ENCODE measurements at places on chromosomes 2 and 18.

DNA sequence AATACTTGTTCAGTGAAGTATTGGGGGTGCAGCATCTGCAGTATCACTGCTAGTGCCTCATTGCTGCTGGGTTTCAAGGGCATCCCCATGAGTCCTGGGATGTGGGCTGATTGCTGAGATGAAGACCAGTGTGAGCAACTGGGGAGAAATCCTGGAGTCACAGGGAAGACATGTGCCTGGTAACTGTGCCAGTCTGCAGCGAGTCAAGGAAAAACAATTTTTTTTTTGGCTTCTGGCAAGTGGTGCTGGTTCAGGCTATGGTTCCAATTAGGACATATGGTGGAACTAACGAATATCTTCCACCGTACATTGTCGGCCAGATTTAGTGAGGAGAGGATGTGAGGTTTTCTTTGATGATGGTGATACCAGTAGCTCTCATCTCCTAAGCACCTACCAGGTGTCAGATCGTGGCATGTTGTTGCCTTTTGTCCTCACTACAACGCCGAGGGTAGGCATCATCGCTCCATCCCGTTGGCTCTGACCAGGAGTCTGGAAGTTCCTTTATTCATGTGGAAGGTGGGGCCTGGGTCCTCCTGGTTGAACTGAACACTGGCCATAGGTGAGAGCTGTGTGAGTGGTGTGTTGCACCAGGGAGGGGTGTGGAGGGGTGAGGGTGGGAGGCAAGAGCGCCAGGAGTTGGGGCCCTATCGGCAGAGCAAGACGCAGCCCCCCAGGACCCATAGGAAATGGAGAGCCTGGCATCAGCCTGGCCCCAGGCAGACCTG, 118.0 kb upstream of the HS6ST1 start:
- no peak for DNase-seq

- DNase-seq, result no peak
These were observed 4.8 kb downstream of the IL36A start for GRCh38 chr2:113010088-113010487.

DNA sequence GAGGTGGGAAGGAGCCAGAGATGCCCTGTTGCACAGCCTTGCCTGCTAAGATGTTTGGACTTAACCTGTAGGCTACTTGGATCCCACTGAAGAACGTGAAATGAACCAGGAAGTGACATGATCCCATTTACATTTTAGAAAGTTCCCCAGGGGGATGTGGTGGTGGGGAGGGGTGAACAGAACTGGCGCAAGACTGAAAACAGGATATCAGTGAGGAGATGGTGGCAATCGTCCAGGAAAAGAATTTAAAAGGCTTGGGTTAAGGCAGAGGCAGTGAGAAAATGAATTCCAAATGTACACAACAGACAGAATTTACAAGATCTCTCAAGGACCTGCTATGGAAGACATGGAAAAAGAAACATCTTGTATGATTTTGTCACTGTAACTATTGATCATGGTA, 42.3 kb downstream of the SULT1C2 start:
- no peak for DNase-seq

- peak; percentile 53 for DNase-seq
These were observed 288.5 kb downstream of the PDE11A start for GRCh38 chr2:177783835-177784744.

DNA sequence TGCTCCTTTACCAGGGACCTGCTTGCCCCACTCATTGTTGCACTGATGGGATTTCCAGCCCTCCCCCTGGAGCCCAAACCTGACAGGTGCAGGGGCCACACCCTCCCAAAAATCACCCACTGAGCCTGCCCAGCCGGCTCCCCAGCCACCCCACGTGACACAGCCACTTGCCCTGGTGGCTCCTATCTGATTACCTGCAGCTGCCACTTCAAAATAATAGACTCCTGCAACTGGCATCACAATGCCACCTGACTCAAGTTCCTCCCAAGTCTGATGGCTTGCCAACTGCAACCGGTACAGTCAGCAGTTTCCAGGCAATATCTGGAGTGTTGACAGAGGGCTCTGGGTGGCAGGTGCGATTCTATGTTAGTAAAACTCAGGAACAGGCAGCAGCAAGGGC, 66.2 kb downstream of the CRACDL start:
- DNase-seq, result no peak

DNA sequence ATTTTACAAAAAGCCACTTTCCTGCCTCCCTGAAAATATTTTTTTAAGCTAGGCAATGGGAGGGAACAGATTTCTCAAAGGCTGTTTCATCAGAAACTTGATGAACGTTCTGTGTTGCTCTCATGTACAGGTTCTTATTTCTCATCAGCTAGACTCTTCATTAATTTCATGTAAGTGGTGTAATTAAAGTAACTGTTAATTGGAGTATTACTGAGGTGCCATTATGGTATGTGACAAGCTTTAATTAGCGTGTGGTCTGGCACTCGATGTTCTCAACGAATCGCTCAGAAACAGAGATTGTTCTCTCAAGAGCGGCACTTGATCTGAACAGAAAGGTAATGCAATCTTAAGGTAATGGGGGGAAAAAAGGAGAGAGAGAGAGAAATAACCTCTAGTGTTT, 81.9 kb upstream of the MYCN start:
- DNase-seq, result no peak

- no peak for DNase-seq
These were observed 190.7 kb upstream of the CXCR4 start for GRCh38 chr2:136308611-136309010.

GRCh38 chr18:38552732-38553321, 987.2 kb upstream of the CELF4 start:
- no peak for DNase-seq

DNA sequence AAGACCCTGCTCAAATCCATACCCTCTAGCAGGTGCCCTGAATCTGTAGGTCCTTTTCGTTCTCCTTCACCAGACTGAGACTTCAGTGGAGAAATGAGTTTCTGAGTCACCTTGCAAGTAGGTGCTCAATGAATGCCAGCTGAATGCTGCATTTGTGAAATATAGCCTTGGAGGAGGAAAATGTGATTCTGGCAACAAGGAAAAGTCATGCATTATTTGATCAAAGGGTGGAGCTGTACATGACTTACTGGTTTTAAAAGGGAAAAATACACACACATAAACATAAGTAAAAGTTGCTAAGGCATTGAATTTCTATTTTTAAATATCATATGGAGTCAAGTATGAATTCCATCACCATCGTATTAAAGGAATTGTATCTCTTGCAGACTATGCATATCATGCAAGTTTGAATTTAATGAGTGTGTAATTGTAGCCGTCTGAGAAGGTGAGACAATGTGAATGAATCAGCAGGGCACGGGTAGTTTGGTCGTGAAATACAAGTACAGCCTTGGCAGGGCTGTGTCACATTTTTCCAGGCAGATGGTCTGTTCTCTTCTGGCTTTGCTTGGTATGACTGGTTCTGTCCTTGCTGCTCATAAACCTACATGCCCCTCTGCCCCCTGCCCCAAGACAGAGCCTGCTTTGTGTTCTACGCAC, 160.8 kb downstream of the COL6A3 start:
- DNase-seq, result no peak

DNA sequence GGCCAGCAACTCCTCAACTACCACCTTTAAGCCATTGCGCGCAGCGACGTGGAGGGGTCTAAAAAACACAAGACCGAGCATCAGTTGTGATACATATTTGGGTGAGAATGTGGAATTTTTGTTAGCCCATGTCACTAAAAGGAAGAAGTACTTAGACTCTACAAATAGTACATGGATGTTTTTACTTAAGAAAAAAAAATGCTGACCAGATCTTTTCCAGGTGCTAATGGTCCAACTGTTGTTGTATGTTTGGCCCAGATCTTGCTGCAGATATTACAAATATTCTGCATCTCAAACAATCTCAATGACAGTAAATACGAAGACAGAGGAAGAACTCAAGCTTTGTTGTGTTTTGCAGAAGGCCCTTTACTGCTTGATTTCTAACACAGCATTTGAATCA, 67.1 kb upstream of the PGAP1 start:
- DNase-seq, result no peak

DNA sequence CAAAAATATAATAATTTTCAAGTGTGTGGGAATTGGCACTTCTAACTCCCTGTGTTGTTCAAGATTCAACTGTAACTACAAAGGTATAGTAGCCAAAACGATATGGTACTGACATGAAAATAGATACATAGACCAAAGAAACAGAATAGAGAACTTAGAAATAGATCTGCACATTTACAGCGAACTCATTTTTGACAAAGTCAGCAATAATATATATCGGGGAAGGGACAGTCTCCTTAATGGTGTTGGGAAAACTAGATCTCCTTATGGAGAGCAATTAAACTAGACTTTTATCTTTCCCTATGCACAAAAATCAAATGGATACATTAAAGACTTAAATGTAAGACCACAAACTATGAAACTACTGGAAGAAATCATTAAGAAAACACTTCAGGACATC, 1530.6 kb upstream of the SLC39A10 start:
- no peak for DNase-seq

- DNase-seq, result no peak
These were observed 29.8 kb upstream of the ZNF385B start for GRCh38 chr2:179891237-179891636.

GRCh38 chr18:52992041-52992440, 652.0 kb downstream of the DCC start:
- no peak for DNase-seq

DNA sequence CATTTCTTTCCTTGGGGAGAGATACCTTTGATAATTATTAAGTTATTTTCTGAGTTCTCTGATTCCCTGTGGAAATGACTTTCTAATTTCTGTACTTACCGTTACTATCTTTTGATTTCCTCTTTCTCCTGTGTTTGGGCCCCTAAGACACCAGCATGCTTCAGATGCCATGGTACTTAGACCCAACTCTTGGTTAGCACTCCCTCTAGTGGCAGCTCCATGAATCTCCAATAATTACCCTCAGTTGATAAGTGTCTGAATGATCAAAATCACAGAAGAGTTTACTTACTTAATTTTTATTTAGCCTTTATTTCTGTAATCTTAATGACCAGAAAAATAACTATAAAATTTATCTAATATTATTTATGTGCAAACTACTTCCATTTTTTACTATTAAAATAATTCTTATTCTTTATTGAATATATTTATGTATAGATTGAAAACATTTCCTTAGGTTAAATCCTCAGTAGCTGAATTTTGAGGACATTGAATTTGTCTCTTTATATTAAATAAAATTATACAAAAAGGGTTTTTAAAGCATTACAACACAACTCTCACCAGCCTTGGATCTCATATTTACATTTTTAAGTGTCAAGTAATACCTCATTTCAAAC, 300.4 kb downstream of the KCNS3 start:
- DNase-seq, result peak; percentile 57

- DNase-seq, result no peak
These were observed 20.0 kb downstream of the IL1RL2 start for GRCh38 chr2:102206666-102207341.

DNA sequence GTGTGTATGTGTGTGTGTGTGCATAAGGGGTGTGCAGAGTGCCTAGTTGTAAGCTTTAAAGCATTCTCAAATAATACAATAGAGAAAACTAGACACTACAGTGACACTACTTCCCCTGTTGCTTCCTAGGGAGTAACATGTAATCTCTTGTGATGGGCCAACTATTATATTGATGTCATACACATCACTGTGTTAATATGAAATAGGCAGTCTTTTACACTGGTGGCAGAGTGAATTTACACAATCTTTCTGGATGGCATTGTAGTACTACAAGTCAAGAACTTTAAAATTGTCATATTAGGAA, 488.0 kb upstream of the ZEB2 start:
- DNase-seq, result no peak

- DNase-seq, result no peak
These were observed 32.6 kb downstream of the MARCHF4 start for GRCh38 chr2:216339456-216340279.

- no peak for DNase-seq
These were observed 114.5 kb downstream of the ERBB4 start for GRCh38 chr2:212424082-212424481.

GRCh38 chr2:100174026-100174431, 31.6 kb upstream of the AFF3 start:
- DNase-seq, result no peak

DNA sequence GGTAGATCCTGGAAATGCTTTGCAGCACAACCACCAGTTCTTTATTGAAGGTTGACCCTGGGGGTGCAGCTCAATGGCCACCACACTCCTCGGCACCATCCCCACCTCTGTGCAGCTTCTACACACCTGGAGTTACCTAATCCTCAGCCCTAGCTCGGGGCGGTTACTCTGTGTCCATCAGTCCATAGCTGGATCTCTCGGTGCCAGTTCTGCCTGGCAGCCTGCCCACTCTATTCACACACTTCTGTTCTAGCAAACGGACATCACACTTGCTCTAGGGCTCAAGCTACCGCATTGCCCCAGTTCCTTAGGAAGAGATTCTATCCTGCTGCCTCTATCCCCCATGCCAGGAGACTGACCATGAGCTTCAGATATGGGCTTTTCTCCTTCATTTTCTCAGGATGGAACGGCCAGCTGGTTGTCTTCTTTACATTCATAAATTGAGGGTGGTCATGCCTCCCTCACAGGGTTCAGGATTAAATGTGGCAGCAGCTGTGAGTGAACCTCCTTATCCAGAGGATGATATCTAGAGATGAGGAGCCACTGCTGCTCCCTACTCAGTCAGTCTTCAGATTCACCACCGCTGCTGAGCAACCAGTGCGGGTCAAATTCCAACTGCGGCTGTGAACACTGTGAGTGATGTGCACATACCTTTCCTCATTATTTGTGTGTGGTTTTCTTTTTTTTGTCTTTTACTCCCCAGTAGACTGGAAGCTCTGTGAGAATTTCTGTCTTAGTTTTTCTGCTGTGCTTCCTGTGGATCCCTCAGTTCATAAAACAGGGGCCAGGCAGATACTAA, 66.9 kb upstream of the TRIB2 start:
- no peak for DNase-seq

DNA sequence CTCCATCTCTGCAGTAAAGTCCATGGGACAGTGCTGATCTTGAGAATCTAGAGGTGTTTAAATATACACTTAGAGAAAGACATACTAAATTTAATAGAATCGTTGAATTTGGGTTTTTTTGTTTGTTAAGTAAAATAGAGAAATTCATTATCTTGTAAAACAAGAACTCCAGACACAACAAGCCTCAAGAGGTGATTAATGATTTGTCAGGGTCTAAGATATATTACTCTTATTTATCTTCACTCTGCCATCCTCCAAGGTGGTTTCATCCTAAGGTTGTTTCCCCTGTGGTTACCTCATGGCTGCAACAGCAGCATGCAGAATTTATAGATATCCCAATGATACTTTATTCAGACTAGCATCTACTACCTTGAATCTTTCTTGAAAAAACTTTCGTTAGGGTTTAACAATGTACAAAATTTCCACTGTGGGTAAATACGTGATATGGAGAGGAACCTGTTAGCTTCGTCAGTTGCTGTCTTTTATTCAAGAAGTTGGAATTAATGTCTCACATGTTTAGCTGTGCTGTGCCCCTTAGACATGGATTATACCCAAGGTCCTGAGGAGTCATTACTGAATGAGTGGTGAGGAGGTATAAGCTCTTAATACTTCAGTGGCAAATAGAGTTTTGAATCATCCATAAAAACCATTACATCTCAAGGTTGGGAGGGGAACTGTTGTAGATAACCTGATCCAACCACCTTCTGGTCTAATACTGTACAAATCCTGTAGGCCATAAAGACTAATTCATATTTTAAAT, 128.0 kb downstream of the GPD2 start:
- DNase-seq, result no peak

All from activated CD8-positive, alpha-beta T cell treated with anti-CD3 and anti-CD28 coated beads, Interleukin-2, amount 10 ng/mL, durations not matched to agents 7 days and 5 days (primary cell).